ENCODE measurements at places on chromosomes 13 and 19.

DNA sequence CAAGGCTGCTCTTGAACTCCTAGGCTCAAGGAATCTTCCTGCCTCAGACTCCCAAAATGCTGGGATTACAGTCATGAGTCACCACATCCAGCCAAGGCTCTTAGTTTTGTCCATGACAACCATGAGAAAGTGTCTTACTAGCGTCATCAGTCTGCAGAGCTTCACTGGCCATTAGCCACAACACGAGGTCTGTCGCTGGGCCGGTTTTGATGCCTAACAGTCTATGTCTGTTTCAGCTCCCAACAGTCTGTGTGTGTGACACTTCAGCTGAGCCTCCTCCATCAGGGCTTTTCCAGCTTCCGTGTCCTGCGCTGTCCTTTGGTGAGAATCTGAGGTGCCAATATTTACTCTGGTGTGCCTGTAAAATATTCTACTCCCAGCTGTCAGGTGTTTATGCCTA lies 47.6 kb downstream of the CEP89 start:
- DNase-seq = no peak

DNA sequence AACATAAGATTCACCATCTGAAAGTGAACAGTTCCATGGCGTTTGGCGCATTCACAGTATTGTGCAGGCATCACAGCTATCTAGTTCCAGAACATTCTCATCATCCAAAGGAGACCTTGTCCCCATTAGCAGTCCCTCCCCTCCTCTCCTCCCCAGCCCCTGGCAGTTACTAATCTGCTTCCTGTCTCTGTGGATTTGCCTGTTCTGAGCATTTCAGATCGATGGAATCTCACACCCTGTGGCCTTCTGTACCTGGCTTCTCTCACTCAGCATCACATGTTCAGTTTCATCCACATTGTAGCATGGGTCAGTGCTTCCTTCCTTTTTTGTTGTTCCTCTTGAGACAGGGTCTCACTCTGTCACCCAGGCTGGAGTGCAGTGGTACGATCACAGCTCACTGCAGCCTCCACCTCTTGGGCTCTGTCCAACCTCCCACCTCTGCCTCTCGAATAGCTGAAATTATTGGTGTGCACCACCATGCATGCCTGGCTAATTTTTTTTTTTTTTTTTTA lies 34.6 kb downstream of the CRTC1 start:
- no peak for DNase-seq

DNA sequence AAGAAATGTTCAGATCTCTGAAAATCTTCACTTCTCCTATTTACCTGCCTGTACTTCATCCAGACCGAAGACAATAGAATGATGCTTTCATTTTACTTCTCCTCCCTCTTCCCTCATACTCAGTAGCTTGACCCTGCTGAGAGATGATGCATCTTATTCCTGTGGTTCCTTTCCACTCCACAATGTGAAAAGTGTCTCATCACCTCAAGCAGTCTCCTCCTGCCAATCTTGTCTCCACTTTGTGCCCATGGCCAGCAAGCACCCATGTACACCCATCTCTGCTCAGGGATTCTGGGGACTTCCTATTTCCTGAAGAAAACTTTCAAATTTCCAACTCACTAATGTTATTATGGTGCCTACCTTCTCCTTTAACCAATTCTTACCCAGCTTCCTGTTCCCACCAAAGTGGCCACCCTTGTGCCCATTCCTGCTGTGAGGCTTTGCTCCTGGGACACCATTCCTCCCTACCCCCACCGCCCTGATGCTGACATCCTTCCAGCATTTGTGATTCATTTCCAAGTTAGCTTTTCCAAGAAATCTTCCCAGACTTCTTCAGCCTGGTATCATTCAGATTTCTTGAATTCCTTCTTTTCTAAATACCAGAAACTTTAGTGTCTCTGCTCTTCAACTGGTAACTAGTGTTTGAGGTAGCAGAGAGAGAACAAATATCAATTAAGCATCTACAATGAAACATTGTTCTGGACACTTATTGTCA lies 212.5 kb downstream of the POSTN start:
- no peak for DNase-seq

DNA sequence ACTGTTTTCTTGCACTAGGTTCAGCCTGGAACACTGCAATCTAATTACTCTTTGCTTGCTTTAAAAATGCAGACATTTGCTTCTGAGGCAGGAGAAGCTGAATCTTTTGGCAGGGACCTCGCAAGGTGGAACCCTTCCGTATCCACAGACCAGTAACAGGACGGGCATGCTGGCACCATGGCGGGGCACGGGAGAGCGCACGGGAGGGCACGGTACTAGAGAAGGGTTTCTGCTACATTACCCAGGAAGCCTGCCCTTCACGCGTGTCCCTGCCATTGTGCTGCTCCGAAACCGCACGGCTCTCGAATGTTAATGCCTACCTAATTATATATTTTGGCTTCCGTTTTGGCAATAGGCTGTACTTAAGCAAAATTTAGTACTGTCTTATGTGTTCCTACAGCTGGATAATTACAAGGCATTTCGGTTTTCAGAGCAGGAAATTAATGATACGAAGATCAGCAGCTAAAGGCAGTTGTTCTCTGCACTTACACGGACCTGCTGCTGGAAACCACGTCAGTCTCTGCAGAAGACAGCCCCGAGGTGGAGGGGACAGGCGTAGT lies 430.4 kb downstream of the IRS2 start:
- no peak for DNase-seq

DNA sequence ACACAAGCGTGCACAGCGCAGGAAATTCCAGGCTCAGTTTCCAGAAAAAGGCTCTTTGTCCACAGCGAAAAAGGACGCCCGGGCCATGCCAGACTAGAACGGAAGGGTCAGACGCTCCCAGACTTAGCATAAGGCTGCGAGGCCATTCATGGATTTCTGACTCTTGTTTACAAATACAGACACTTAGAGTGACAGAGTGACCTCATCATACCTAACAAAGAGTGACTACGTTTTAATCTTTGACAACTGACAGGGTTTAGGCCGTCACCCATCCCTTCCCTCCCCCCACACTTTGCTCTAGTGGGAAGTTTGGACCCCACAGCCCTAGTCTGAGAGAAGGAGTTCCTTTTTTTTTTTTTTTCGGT lies 418 bp upstream of the ZNF709 start:
- no peak for DNase-seq

DNA sequence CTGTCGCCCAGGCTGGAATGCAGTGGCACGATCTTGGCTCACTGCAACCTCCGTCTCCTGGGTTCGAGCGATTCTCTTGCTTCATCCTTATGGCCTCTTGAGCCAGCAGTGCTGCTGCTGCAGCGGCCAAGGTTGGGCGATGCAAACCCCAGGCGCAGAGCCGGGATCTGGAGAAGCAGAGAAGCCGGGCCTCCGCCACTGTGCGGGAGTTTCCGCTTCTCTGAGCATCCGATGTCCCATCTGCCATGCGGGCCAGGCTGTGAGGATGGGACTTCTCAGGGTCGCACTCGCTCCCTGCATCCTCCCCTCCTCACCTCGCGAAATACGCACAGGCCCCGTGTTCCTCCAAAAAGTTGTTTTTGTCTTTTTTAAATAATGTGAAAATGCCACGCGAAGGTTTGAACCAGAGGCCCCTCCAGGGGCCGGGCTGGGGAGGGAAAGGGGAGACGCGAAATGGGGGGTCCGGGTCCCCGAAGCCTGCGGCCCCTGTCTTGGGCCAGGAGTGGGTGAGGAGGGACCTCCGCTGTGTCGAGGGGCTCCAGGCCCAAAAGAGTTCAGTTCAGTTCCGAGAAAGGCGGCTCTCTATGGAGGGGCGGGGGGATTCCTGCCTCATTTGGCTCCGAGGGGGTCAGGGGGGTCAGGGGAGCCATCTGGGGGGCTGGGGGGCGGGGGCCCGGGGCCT lies 15.9 kb downstream of the CYTH2 start:
- no peak for DNase-seq
